ENCODE measurements at places on chromosomes 2 and 18.

GRCh38 chr2:216493334-216493685 lies 5.3 kb upstream of the RPL37A start:
- no peak for DNase-seq

GRCh38 chr2:169143998-169144397 lies 74.6 kb downstream of the DHRS9 start:
- no peak for DNase-seq

DNA sequence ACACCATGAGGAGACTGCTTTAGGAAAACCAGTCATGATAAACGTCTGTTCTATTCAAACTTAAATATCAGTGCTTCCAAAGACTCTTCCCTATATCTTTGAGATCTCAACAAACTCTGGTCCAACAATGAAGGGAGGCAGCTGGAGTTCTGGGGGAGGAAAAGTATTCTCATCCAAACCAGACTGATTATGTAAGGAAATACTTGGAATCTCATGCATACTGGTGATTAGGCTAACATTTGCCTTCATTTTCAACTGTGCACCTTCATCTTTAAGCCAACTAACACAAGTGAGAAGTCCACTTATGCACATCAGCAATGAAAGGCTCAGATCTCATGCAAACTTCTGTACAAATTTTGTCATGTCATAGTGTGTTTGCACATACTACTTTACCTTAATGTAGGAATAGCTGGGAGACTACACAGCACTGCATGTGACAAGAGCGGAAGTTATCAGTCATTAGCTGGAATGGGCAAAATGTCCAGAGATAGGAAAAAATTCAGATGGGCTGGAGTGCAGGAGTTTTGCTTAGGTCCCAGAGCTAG lies 67.5 kb upstream of the STK17B start:
- DNase-seq: no peak

GRCh38 chr2:195037045-195037444 lies 620.0 kb upstream of the SLC39A10 start:
- no peak for DNase-seq

DNA sequence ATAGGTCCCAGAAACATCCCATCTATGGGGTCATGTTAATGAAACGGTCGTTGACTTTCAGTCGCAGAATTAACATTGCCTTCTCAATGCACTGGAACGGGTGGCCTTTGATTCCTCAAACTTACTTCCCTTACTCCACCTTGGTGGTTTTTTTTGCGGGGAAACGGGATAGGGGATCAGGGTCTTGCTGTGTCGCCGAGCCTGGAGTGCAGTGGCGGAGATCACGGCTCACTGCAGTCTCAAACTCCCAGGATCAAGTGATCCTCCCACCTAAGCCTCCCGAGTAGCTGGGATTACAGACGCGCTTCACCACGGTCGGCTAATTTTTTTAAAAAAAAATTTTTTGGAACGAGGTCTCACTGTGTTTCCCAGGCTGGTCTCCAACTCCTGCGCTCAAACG lies 754 bp downstream of the ATG16L1 start:
- DNase-seq: no peak

GRCh38 chr2:9300214-9300613 lies 93.6 kb downstream of the ASAP2 start:
- no peak for DNase-seq

- DNase-seq: no peak
Observed at GRCh38 chr18:34329840-34330239, 105.1 kb upstream of the NOL4 start.

DNA sequence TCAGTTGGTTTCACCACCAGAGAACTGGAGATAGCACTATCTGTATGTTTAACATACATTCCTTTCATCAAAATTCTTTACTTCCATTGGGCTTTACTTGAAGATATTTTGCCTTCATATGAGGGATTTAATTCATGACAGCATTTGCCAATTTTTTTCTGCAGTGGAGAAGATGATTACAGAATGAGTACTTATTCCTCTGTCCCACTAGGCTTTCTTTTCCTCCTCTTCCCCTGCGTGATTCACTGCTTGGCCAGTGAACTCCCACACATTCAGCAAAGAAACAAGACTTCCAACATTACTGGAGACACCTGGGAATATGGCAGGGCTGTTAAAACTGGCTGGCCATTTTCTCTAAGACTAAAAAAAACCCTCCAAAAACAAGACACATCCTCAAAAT lies 425.8 kb upstream of the KCNH7 start:
- DNase-seq: no peak

DNA sequence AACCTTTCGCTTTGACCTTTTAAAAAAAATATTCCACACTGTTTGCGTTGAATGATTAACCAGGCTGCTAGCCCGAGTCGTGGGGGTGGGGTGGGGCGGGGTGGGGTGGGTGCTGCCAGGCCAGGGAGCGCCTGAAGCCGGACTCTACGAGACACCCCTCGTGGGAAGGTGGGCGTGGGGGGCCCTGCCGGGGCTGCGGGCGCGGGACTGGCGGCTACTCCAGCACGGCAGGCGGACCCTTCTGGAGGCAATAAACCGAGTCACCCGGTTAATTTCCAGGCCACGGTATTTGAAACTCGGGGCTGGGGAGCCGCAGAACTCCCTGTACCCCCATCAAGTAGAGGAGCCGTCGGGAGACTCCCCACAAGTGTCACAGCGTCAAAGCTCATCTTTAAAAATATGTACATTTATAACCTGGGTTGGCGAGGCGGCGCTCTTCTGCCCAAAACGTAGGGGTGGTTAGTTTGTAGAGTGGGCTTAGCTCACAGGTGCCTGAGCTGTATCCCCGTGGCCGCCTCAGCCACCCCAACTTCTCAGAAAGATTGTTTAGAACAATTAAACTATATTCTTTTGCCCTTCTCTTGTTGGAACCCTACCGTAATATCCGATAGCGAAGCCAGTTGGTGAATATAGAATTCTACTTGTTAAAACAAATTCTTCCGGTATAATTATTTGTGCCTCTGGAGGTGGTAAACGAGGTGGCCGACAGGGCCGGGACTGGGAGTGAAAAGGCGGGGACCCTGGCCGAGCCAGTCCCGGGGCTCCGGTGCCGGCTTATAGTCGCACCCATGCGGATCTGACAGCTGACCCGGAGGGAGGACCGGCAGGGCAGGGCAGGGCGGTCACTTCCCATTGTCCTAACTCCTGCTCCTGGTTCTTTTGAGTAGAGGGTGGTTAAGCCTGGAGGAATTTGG lies 1.4 kb downstream of the B3GNT2 start:
- no peak for DNase-seq

DNA sequence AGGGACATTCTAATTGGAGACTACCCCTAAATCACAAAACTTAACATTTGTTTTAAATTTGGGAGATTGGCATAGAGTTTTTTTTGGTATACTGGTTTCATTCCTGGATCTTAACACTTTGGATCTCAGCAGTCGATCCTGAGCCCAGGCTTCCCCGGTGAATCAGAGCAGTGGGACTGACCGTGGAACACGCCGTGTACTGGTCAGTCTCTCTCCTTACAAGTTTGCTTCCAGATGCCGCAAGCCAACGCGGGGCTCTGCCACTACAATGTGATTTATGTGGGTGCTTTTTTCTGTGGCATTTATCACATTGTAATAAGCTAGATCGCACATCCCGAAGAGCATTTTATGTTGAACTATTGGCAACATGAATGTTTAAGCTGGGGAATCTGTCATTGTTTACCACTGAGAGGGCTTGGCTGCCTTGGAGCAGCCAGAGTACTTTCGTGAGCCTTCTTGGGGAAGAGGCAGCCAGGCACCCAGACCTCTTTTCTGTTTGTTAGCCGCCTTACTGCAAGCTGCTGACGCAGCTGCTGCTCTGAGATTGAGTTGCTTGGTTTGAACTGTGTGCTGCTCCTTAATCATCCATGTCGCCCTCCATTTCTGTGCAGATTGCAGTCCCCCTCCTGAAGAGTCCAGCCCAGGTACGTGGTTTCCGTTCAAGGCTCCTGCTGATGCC lies 49.3 kb downstream of the COA5 start:
- DNase-seq: no peak

DNA sequence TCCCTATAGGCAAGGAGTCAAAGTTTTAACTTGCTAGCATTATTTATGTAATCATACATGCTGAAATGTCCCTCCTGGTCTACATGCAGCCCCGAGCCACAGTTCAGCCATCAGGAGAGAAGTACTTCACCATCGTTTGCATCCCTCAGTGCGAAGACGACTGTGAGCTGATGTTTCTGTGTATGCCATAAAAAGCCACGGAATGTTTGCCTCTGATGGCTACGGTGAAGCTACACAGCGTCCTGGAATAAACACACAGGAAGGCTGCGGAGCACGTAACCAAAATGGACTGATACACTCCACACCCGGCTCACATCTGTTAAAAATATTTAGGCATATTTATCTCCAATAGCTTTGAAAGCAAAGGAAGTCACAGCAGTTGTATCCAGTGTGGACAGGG lies 4.3 kb upstream of the SALL3 start:
- no peak for DNase-seq

DNA sequence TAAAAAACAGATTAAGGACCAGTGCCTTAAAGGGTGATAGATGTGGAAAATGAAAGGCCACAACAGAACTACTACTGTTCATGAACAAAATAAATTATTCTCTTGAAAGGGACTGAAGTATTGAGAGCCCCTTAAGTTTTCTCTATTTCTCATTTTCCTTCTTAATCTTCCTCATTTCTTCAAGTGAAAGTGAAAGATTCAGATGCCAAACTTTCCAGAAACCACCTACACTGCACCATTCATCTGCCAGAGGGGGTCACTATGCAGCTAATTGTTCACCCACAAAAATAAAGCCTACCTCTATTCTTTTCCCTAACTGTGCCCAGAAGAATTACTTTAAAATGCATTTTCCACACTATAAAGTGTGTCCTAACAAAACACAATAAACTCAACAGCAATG lies 140.1 kb downstream of the NR4A2 start:
- no peak for DNase-seq

DNA sequence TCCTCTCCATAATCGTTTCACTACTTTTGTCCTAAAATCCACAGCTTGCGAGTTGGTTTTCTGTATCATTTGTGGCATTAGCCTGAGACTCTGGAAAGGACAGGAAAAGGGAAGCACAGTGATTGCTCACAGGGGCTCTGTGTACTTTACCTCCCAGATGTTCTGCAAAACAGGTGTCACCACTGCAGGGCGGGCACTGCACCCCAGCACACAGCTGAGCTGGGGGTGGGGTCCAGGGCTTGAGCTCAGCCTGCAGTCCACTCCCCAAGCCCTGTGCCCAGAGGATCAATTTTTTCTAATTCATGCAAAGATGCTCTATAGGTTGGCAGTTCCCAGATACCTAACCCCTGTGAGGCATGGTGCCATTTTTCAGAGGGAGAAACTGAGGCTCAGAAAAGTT lies 119.4 kb upstream of the GLI2 start:
- DNase-seq: no peak

DNA sequence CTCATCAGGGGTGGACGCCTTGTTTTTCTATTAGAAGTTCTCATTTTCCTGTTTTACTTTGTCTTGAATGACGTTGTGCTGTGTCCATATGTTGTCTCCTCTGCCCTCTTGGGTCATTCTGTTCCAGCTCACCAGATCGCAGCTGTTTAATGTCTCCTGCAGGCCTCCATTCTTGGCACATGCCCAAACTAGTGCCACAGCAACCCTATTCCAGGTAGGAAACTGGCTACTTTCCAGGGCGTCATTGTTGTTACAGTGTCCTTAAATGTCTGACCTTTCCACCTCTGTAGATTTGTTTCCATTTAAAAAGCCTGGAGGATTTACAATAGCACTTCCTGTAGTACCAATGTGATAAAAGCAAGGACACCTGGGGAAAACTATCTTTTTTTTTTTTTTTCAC lies 500.7 kb downstream of the METTL4 start:
- DNase-seq: no peak

- DNase-seq: no peak
Observed at GRCh38 chr2:199527071-199527470, 69.3 kb upstream of the SATB2 start.

DNA sequence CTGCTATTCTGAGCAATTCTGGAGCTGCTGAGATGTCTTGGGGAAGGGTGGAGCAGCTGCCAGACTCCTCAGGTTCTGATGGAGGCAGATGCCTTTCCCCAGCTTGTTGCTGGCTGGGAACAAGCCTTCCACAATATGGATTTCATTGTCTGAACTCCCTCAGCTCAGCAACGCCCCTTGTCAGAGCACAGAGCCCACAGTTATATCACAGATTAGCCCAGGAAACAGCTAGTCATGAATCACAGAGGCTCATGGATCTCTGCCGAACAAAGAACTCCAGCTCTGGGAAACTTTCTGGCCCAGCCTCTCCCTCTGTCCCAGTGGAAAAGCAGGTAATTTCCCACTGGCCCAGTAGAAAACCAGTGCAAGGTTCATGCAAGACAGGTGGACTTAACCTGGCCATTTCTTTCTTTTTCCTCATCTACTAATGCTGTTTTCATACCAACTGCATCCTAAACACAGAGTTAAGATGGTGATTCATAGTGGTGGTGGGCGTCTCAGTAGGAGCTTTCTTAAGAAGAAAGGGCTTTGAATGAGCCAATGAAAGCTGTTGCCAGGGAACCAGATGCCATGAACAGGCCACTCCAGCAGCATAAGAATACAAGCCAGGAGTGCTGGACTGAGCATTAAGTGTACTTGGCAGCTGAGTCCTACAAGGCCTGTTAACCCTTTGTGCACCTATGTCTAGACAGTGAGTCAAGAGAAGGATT lies 8.7 kb upstream of the KIAA2012 start:
- no peak for DNase-seq

GRCh38 chr2:170455617-170456426 lies 259.3 kb upstream of the SP5 start:
- DNase-seq: no peak

DNA sequence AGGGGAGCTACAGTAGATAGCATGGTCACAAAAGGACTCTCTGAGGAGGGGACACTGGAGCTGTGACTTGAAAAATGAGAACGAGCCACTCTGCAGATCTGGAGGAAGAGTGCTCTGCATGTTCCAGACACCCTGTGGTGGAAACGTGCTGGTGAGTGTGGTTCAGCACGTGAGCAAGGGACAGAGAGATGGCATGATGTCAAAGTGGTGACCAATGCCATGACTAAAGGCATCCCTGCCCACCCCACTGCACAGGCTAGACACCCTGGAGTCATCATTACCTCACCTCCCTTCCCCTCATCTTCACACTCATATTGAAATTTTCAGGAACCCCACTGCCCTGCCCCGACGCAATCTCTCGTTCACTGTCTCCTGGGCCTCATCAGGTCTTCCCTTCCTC lies 56.5 kb downstream of the SLC4A5 start:
- no peak for DNase-seq

DNA sequence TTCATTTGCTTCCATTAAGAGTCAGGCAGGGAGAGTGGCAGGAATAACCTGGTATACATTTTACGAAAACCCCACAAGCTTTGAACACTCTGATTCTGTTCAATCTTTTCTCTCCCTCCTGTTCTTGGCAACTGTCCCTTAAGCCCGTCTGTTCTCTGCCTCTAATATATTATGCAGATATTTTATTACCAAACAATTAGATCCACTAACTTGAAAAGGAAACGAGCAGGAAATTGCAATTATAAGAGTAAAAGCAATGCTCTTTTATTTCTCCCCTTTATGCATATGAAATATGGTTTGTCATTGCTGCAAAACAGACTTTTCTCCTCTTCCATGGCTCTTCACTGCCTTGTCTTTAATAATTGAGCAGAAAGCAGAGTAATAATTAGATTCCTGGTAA lies 149.1 kb upstream of the CELF4 start:
- DNase-seq: no peak

GRCh38 chr18:34315591-34316352 lies 91.1 kb upstream of the NOL4 start:
- no peak for DNase-seq

- DNase-seq: no peak
Observed at GRCh38 chr18:2826581-2826980, 20.2 kb upstream of the EMILIN2 start.
